ENCODE measurements at places on chromosomes 11 and 22.

- no peak for DNase-seq
These were observed 2.8 kb upstream of the FADD start for GRCh38 chr11:70200212-70200844.

DNA sequence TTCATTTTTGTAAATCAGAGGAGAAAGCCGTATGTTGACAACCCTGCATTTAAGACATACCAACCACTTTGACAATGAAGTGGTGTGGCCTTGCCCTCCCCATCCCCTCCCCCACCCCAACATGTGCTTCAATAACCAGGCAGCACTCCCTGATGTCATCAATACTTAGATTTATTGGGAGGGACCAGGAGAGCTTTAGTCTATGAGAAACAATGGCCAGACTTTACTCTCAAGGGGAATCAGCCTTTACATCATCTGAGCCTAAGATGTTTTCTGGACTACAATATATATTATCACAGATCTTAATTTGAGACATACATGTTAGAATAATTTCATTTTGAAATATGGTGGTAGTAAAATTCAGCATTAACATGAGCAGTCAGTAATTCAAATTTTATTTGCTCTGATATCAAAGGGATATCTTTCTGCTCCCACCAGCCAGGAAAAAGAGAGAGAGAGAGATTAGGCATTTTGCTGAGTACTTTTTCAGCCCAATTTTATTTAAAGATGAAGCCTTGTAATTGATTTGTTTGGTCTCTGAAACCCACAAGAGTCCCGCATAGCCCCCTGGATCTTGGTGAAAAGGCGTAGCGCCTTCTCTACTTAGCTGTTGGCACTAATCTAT, 38.1 kb downstream of the PARVA start:
- no peak for DNase-seq

DNA sequence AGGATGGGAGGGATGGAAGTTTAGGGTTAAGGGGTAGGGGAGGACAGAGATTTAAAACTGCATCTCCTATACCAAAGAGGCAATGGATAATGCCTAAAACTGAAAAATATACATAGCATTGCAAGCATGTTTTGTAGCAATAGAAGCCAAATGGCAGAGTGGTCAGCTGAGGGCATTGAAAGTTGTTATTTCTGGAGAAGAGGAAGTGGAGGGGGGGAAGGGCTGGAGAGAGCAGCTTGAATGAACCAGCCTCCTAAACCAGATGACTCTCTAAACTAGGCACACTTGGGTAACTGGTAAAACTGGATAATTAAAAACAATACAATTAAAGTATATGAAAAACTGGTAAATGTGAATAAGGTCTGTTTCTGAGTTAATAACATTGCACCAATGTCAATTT, 70.3 kb upstream of the TP53I11 start:
- no peak for DNase-seq

GRCh38 chr11:44555031-44555800, 10.2 kb upstream of the CD82 start:
- no peak for DNase-seq

DNA sequence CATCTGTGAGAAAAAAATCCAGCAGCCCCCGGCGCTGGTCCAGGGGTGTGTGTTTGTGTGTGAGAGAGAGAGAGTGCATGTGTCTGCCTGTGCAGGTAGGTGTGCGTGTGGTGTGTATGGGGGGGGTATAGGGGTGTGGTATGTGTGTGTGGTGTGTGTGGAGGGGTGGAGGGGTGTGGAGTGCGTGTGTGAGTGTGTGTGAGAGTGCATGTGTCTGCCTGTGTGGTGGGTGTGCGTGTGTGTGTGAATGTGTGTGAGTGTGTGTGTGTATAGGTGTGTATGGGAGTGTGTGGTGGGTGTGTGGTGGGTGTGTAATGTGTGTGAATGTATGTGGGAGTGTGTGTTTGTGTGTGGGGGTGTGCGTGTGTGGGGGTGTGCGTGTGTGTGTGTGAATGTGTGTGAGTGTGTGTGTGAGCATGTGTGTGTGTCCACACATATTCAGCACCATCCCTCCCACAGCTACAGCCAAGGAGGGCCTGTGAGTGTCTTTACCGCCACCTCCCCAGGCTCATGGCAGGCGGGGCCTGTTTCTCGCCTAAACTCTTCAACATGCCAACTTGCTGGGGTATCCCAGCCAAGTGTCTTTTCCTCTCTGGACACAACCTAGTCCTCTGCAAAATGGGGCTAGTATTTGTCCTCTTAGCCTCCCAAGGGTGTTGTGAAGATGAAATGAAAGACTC, 11.9 kb downstream of the LMO1 start:
- DNase-seq, result no peak

DNA sequence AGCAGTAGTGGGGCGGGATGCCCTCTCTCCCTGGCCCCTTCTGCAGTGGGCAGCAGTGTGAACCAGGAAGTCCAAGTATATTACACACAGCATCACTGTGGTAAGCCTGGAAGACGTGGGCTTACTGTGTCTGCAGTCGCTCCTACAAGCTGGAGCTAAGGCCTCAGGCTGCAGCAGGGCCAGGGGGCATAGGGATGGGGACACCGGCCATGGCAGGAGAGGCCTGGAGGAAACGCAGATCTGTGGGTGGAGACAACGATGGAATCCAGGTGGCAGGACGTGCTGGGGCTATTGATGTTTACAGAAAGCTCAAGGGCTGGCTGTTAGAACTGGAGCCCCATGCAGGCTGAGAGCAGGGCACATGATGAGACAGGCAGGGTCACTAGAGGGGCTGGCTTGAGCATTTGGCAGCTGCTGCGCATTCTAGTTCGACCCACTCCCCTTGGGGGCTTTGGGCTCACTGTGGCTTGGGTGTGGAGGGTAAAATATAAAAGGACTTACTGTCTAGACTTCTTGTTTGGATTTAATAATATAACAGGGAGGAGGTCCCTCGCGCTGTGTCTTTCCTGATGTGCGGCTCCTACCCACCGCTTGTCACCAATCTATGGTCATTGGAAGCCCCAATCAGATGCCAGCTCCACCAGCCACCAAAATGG, 539.5 kb downstream of the TBC1D22A start:
- DNase-seq, result no peak

- DNase-seq, result no peak
These were observed 4.8 kb upstream of the NF2 start for GRCh38 chr22:29598684-29599020.

DNA sequence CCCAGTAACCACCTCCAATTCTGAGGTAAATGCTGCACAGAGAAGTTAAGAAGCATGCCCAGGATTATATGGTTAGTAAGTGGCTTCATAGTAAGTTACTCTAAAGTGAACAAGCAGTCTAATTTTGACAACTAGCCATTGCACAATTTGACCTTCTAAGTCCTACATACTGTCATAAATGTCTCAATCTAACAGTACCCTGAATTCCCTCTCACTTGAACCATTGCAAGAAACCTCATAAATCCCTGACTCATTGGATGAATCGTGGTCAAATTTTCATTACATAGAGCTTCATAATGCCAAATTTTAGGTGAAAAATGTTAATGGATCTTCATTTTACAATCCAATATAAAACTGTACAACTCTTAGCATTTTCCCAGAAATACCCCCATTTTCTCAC, 217.3 kb upstream of the GRIA4 start:
- no peak for DNase-seq

- DNase-seq, result no peak
These were observed 25.6 kb downstream of the FADS2 start for GRCh38 chr11:61853698-61854169.

DNA sequence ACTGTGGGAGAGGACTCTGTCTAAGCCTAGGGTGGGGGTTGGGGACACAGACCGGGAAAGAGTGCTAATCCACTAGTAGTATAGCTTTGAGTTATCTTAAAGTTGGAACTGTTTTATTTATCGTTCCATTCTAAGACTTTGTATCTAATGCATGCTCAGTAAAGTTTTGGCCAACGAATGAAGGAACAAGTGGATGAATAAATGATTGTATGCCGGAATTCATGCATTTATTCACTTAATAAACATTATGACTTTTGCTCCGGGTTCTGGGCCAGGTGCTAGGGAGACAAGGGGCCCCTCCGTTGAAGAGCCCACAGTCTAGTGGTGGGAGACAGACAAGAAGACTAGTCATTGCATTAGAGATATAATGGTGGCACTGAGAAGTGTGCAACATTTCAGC, 645 bp downstream of the RNF121 start:
- DNase-seq, result no peak

- peak; percentile 95 for DNase-seq
These were observed 443.4 kb downstream of the MIAT start for GRCh38 chr22:27100789-27101188.

DNA sequence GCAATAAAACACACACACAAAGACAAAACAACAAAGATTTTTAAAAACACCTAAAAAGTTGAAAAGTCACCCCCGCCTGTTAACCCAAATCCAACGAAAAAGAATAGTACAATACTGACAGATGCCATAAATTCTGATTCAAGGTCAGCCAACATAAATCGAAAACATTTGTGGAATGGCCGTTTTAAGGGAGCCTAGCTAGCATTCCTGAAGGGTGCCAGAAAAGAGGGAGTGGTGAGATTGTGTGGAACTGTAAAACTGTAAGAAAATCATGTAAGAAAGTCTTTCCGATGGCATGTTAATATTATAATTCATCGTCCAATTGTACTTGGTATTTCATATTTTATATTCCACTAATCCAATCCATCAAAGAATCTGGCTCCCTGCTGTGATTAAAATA, 75.1 kb downstream of the RAB38 start:
- no peak for DNase-seq

DNA sequence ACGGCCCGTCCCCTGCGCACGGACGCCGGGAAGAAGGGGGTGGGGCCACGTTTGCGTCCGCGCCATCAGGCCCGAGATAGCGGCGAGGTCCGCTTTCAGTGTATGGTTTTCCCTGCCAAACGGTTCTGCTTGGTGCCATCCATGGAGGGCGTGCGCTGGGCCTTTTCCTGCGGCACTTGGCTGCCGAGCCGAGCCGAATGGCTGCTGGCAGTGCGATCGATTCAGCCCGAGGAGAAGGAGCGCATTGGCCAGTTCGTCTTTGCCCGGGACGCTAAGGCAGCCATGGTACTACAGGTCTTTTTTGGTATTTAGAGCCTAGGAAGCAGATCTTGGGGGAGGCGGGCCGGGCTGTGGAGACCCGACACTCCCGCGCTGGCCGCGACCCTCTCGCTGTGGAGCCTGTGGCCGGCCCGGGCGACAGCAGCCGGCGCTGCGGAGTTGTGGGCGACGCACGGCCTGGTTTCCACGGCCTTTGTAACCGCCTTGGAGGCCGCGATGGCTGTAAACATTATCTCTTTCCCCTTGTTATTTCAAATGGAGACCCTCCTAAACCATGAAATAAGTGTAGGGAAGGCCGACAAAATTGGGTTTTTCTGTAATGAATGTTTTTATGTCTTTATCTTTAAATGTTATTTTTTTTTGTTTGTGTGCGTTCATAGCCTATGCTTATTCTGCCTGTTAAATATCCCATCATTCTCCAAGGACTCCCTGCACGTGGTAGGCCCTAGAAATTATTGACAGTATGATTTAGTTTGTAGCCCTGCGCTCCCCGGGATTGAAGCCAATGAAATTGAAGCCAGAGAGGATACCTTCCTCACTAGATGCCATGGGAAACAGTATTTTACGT, at the start of gene AASDHPPT:
Gene AASDHPPT (plus strand): TSS at position 54 of the 847 bp plus-strand sequence. CDS start 49 bp downstream, at position 103.
- peak; percentile 36 for DNase-seq

DNA sequence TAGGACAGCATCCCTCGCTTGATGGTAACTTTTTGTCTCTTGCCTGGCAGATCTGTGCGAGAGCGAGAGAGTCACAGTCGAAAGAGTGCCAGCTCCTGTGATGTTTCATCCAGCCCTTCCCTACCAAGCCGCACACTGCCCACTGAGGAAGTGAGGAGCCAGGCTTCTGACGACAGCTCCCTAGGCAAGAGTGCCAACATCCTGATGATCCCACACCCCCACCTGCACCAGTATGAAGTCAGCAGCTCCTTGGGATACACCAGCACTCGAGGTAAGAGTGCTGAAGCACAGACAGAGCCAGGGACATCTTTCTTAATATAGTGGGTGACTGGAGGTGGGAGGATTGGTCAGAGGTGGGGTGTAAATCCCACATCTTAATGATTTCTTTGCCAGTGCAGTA, 61.1 kb downstream of the DEPDC5 start:
- no peak for DNase-seq

- DNase-seq, result peak; percentile 58
These were observed 658 bp downstream of the C11orf71 start for GRCh38 chr11:114399490-114400215.

DNA sequence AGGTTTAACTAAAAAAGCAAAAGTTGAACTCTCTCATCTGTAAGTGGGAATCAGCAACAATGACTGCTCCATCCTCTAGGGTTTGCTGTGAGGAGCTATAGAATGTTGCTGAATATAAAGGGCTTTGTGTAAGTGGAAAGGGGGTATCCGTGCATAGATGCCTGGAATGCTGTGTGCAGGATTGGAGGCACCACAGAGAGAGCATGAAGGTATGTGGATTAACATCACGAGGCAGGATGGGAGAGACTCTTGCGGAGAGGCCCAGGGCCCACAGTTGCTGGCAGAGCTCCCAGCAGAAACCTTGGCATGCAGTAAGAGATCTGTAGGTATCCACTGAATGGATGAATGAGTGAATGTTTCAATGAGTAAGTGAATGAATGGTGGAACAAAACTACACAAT, 298.7 kb upstream of the DDI1 start:
- no peak for DNase-seq

DNA sequence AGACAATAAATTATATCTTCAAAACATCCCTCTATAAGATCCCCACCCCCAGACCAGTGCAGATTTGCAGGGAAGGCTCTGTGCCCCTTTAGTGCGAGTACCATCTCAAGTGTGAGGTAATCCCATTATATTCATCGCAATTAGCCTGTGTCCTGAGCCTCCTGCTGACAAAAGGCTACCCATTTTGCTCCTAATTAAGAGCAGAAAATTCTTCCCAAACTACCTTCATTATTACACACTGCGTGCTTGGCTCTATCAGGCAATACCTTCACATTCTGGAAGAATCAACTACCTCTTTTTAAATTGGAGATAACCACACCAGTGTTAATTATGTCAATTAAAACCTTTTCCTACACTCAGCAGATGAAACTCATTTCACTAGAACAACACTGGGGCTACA, 1133.4 kb upstream of the CCDC90B start:
- DNase-seq, result no peak
